ENCODE measurements at places on chromosomes 12 and 14.

GRCh38 chr12:89706551-89706950, 2.1 kb downstream of the ATP2B1 start:
- DNase-seq, result no peak

DNA sequence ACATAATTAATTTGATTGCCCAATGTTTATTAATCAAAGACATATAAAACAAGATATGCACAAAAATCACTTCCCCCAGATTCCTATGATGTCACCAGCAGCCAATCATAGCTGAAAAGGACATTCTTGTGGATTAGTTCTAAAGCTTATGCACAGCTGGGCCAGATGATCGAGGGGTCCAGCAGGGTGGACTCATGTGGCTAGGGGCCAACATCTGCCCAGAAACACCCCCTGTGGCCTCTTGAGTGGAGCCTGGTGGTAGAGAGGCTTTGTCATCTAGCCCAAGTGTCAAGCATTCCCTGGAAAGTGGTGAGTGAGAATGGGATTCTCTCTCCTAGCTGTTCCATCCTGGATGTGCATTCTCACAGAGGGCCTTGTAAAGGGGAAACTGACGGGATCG, 590.0 kb downstream of the BCL11B start:
- DNase-seq, result no peak

- DNase-seq, result no peak
Observed at GRCh38 chr12:12721176-12721751, 4.1 kb downstream of the CDKN1B start.

GRCh38 chr14:96501217-96501739, 904 bp upstream of the PAPOLA start:
- no peak for DNase-seq

- no peak for DNase-seq
Observed at GRCh38 chr12:118126119-118126757, 9.7 kb upstream of the PEBP1 start.

GRCh38 chr12:113887906-113888305, 78.2 kb downstream of the RBM19 start:
- no peak for DNase-seq

Measured in T-helper 2 cell (primary cell).